HT1080 (cell line): ENCODE measurements at places on chromosomes 7 and 10.

GRCh38 chr7:137975768-137976167 lies 26.1 kb downstream of the CREB3L2 start:
- DNase-seq, result no peak

GRCh38 chr7:28505014-28505413 lies 92.7 kb downstream of the CREB5 start:
- no peak for DNase-seq

DNA sequence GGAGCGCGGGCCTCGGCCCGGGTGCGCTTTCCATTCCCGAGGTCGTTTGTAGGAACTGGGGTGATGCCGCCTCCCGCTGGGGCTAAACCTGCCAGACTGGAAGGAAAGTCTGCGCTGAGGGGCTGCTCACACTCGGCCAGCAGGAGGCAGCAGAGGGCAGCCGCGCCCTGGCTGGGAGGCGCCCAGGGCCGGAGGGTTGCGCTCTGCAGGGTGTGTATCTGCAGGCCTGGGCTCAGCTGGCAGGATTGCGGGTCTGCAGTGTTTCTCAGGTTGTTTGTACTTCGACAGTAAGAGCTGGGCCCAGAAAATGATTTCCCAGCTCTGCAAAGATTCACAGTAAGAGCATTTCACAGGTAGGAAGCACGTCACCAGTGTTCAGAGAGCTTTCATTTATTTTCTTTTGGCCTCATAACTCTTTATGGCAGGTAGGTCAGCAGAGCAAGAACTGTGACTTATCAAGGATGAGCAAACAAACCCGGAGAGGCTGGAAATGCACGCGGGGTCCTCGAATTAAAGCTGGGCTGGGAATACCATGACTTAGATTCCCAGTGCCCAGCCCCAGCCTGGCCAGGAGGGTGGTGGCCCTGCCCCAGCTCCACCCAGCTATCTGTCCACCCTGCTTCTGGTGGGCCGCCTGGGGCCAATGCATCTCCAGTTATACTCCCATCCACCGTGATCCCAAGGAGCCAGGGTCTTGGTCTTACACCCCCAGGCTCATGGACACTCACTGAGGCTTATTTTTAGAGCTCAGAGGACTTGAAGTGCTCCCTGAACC lies 15.2 kb upstream of the PPP2R2D start:
- DNase-seq, result peak; percentile 64

DNA sequence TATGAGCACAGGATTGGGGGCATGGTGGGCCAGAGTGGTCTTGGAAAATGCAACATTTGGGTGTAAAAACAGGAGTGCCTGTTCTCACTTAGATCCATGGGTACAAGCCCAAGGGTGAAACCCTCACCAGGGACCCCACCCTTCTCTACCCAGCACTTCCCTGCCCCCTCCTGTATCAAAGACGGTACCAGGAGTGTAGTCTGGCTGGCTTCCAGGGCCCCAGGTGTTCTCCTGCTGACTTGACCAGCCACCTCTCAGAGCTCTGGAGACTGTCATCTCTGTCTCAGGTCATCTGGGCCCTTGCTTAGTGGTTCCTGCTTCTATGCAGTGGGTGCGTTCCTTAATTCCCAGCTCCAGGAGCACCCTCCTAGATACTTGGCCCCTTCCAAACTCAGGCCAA lies 447.2 kb downstream of the LRMDA start:
- no peak for DNase-seq

DNA sequence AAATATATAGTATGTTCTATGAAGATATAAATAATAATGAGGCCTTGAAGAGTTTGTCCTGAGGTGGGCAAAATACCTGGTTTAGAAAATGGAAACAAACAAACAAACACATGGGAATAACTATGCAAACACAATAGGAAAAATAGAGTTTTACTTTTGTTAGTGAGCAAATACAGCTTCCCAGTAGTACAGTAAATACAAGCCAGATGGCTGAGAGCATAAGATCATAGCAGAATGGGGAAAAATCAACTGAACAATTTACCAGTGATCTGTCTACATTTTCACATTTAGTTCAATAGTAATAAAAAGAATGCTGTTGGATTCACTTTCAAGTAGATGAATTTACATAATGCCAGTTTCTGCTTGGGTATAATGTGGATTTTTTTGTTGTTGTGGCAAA lies 45.1 kb downstream of the ADD3 start:
- DNase-seq, result no peak

- no peak for DNase-seq
Observed at GRCh38 chr7:20799566-20800366, 13.1 kb upstream of the SP8 start.

DNA sequence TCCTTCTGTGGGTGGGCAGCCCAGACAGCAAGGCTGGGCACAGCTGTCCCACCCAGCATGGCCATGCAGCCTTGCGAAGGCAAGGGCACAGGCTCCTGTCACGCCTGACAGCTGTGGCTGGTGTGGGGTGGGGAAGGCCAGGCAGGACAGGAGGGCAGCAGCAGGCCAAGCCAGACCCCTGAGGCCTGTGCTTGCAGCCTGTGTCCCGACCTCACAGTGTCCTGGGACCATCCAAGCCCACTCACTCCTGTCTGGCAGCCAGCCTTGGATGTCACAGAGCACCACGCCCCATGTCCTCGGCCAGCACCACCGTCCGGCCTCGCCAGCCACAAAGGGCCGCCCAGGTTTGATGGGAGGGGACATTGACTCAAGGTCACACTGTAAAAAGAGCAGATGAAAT lies 85.5 kb upstream of the LRRC4 start:
- no peak for DNase-seq

DNA sequence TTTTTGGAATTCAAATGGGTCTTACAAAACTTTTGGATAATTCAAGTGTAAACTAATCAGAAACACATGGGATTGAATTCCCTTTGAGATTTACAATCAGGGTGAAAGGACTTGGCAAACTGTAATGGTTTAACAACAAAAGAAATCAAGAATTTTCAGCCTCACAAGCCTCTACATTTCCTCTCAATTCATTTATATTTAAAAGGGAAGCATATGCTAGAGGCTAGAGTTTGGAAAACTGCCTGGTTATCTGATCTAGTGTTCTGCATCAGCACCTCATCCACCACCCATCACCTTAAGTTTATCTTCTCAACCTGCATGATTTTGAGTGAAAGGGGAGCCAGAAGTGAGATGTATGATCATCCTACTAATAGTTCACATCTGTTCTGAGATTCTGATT lies 120.7 kb downstream of the TES start:
- no peak for DNase-seq

GRCh38 chr7:37916673-37917660 lies at the start of gene SFRP4:
SFRP4 (minus strand) TSS chr7:37916817; CDS start chr7:37916537, 280 bp downstream.
- DNase-seq, result peak; percentile 67

GRCh38 chr7:103592844-103593243 lies 146.8 kb upstream of the SLC26A5 start:
- DNase-seq, result no peak

DNA sequence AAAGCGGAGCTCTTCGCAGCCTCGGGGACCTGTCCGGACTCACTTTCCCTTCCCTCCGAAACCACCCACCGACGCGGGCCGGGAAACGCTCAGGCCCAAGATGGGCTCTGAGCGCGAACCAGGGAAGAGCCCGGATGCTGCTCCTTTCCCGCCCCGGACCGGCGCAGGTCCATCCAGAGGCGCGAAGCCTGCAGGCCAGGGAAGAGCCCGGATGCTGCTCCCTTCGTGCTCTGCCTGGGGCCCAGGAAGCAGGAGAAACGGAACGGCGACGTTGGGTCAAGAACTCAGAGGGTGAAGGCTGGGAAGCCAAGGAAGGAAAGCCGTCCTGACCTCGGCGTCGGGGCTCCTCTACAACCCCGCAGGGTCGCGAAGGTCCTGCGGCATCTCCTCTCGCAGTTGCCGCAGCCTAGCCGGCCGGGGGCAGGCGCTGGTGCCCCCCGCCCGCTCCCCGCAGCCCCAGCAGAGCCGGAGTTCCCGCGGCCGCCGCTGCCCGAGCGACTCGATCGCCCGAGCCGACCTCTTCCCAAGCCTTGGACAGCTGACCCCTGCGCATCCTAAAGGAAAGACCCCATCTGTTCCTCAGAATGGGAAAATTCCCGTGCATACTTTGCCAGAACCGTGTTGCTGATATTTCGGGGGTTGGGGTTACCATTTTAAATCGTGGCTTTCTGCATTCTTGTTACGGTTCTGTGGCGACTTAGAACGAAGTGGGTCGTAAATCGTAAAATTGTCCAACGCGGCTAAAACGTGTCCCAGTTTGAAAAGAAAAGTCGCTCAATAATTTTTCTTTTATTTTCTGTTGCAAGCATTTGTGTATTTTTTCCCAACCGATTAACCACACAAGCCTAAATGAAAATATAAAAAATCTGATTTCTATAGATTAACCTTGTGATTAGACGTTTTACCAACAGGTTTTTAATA lies 7.5 kb downstream of the HOXA1 start:
- no peak for DNase-seq

DNA sequence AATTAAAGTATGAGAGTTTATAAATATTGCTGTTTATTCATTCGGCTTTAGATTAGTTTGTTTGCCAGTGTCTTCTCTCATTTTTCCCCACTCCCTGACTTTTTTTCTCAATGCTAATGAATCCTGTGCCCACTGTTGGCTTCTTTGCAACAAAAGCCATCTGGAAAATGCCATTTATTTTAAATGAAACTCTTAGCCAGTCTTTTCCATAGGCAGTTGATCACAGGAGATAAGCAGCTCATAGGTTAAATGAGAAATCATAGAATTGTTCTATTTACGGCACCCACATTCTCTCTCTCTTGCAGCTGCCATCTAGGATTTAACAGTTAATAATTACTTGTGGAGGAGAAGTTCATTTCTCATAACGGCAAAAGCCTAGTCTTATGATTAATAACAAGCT lies 249.3 kb upstream of the POM121L12 start:
- DNase-seq, result no peak

- DNase-seq, result no peak
Observed at GRCh38 chr7:45993621-45994020, 72.5 kb upstream of the IGFBP3 start.

- no peak for DNase-seq
Observed at GRCh38 chr7:12315049-12315448, 88.6 kb downstream of the VWDE start.
